ENCODE measurements at places on chromosomes 12 and 14.

DNA sequence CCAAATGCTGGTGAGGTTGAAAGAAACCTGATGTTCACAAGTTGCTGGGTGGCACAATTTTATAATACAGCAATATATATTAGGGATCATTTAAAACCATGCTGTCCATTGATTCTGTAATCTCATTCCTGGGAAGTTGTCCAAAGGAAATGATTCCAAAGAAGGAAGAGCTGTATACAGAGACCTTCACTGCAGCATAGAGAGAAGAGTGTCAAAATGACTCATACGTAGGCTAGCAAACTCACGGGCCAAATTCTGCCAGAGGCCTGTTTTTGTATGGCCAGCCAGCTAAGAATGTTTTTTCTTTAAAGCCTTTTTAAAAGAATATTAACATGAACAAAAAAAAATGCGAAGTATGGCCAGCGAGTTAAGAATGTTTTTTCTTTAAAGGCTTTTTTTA lies 69.2 kb upstream of the MED13L start:
- no peak for DNase-seq

DNA sequence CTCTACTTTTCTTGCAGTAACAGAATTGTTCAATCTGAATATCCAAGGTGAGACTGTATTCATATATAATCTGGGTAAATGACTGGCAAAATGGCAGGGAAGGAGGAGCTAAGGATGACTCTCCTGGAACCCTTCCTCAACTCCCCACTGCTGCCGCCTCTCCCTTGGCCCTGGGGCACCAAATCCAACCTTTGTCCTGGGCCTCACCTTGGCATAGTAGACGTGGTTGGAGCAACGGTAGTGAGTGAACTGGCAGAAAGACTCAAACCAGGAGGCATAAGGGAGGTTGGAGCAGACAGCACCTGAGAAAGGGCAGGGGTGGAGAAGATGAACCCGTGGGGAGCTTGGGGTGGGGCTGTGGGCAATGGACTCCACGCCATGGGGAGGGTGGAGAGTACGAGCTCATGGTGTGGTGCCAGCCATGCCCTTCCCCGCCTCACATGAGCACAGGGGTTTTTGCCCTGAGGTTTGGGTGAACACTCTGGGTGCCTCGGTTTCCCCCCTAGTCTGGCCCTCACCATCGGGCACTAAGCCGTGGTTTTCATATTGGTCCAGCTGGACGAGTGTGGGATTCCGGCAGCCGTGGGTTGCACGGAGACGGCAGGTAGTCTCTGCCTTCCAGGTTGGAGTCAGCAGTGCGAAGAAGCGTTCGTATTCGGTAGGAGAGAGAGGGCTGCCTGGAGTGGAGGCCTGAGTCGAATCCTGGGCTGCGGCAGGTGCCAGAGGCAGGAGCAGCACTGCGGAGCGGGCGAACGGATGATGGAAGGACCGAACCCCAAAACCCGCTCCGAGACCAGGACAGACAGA lies 753 bp downstream of the ACRBP start:
- no peak for DNase-seq

- DNase-seq, result no peak
Measured at GRCh38 chr14:103627073-103628025, 1.7 kb upstream of the KLC1 start.

DNA sequence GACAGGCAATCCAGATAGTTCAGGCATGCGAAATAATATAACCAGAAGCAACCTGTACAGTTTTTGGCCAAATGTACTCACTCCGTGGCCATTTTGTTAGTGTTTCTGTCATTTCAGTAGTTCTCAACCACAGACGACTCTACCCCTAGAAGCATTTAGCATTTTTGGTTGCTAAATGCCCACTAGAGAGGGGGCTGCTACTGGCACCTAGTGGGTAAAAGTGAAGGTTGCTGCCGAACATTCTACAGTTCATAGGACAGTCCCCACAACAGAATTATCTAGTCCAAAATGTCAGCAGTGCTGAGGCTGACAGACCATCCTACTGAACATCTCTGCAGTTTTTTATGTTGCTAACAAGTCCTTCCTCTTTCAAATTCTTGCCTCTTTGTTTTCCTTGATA lies 107.4 kb downstream of the TSHR start:
- no peak for DNase-seq
